ENCODE measurements at places on chromosomes 3 and 15.
A peak's percentile ranks its signal among the peaks of the same experiment; 100 is the strongest.

GRCh38 chr3:39388741-39389248, 5.6 kb downstream of the SLC25A38 start:
- DNase-seq: no peak

DNA sequence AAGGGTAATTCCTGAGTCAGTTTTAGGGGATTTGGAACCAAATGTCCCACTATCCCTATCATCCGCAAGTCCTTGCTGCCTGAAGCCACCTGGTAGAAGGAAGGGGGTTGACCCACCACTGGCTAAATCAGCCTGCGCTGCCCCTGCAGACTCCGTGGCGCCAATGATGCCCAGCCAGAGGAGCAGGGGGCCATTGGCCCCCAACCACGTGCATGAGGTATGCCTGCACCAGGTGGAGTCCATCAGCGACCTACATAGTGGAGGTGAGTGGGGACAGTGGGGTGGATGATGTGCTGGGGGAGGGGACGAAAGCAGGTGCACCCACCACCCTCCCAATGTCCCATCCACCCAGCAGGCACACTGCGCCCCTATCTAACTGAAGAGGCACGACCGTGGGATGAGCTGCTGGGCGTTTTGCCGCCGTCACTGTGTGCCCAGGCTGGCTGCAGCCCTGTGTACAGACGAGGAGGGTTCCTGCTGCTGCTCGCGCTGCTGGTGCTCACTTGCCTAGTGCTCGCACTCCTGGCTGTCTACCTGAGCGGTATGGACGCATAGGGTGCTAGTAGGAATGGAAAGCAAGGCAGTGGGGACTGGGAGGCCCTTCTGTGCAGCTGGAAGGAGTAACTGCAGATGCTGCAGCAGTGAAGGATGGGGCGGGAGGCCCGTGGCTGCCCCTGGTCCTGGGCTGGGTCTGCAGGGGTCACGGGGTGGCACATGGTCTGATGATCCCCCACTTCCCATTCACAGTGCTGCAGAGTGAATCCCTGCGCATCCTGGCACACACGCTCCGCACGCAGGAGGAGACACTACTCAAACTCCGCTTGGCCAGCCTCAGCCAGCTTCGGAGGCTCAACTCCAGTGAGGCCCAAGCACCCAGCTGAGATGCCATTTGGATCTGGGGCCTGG, 5.7 kb downstream of the IFRD2 start:
- DNase-seq: no peak

GRCh38 chr3:126985132-126985985, 2.4 kb downstream of the PLXNA1 start:
- DNase-seq: no peak

DNA sequence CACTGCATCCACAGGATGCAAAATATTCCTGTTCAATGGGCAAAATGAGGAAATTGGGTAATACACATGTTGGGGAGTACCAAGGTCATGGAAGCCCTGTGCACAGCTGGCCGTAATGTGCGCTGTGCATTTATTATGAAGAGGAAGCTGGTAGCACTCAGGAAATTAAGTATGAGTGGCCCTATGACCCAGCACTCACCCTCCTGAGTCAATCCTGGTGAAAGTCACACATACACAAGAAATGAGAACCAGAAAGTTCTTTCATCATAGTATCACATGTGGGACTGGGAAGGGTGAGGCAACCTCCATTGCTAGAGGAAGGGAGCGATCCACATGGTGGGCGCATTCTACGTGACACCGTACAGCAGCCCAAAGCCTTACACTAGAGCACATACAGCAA, 11.4 kb upstream of the PRR20G start:
- DNase-seq: no peak

GRCh38 chr15:58535894-58536293, 104.1 kb downstream of the LIPC start:
- no peak for DNase-seq

DNA sequence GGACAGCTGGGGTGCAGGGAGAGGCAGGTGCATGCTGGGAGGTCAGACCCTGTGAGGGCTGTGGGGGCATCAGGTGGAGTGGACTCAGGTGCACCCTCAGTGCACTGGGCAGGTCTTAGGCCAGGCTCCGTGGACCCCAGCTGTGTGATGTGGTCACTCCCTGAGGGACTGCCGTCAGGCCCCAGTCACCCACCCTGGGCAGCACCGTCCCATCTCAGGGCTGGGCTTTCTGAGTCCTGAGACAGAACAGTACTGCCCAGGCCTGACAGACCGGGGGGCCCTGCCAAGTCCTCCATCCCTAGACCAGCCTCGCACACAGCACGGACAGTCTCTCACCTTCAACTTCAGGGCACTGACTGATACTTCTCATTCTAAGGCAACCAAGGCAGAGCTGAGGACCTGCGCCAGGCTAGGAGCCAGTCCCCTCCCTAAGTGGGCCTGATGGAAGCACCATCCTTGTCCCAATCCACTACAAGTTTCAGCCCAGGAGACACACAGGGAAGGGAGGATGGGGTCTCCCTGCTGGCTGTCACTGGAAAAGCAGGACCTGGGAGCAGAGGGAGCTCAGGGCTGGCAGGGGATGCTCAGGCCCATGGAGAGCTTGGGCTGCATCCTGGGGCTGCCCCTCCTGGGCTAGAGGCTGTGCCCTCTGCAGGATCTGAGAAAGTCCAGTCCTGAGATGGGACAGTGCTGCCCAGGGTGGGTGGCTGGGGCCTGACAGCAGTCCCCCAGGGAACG, 86.3 kb downstream of the LMLN start:
- DNase-seq: no peak

- no peak for DNase-seq
Observed at GRCh38 chr3:81485444-81485865, 276.0 kb downstream of the GBE1 start.

DNA sequence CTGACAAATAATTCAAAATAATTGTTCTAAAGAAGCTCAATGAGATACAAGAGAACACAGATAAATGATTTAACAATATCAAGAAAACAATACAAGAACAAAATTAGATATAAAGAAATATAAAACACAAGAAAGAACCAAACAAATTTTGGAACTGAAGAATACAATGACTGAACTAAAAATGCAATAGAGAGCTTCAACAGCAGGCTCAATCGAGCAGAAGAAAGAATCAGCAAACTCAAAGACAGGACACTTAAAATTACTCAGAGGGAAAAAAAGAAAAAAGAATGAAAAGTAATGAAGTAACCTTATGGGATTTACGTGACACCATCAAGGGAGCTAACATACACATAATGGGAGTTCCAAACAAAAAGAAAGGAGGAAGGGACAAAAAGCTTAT, 32.1 kb downstream of the CCDC54 start:
- no peak for DNase-seq

GRCh38 chr3:169869484-169870220, at the start of gene LRRC31:
LRRC31 (minus strand) TSS chr3:169869935; CDS start chr3:169869807, 128 bp downstream.
- no peak for DNase-seq

- no peak for DNase-seq
Observed at GRCh38 chr15:93027413-93027812, 61.6 kb downstream of the RGMA start.

DNA sequence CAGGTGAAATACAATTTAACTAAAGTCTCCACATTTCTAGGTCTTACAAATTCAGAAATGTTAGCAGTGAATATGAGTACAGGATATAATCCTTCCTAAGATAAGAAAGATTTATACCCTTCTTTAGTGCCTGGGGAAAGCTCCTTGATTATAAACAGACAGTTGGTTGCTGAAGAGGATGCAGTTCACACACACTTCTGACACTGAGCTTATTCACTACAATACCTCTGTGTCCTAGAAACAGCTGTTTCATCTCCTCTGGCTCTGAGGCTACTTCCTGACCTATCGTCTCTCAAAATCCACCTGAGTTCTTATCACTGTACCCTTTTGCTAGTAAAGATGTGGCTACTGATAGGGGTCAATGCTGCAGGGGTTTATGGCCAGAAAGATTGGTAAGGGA, 57.1 kb downstream of the TP63 start:
- DNase-seq: no peak

- no peak for DNase-seq
Observed at GRCh38 chr3:108334701-108335100, 38.4 kb downstream of the HHLA2 start.

- peak; percentile 41 for DNase-seq
Observed at GRCh38 chr3:112437146-112438022, 61.9 kb downstream of the BTLA start.

DNA sequence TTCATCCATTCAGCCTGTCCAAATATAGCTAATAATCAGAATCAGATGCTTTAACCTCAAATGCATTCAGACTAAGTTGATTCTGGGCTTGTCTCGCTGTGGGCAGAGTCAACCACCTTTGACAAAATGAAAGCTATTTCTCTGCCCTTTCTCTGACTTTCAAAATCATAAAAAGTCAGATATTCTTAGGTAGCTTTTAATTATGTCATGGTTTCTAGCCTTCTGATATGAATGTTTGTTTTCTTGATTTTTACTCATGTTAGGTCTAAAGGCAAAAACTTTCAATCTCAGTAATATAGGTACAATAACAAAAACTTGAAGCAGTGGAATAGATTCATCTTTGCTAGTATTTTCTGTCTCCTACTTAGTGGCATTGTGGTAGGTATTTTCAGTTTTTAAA, 25.3 kb upstream of the C15orf61 start:
- no peak for DNase-seq

DNA sequence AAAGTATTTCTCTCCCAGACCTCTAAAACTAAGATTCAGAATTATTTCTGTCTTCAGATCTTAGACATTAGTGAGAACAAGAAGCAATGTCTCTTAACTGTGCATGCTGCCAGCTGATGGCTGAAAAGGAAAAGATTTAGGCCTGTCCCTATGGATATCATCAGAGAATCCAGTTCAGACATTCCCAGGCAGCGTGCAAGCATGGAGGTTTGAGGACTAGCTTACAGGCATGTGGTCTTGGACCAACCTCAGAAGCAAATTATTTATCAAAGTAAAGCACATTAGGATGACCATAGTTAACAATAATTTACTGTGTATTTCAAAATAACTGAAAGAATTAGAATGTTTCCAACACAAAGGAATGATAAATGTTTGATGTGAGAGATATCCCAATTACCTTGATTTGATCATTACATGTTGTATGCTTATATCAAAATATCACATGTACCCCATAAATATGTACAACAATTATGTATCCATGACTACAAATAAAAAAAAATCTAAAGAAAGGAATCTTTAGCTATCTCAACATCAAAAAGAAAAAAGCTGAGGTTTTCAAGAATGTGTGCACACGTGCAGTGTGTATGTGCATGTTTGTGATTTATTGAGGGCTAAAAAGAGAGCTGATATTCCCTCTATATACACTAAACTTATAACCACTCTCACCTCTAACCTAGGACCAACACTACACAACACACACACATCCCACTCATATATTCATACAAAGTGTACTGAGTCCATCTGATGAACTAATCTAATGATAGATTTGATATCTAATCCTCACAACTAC, 108.9 kb upstream of the THBS1 start:
- DNase-seq: no peak

DNA sequence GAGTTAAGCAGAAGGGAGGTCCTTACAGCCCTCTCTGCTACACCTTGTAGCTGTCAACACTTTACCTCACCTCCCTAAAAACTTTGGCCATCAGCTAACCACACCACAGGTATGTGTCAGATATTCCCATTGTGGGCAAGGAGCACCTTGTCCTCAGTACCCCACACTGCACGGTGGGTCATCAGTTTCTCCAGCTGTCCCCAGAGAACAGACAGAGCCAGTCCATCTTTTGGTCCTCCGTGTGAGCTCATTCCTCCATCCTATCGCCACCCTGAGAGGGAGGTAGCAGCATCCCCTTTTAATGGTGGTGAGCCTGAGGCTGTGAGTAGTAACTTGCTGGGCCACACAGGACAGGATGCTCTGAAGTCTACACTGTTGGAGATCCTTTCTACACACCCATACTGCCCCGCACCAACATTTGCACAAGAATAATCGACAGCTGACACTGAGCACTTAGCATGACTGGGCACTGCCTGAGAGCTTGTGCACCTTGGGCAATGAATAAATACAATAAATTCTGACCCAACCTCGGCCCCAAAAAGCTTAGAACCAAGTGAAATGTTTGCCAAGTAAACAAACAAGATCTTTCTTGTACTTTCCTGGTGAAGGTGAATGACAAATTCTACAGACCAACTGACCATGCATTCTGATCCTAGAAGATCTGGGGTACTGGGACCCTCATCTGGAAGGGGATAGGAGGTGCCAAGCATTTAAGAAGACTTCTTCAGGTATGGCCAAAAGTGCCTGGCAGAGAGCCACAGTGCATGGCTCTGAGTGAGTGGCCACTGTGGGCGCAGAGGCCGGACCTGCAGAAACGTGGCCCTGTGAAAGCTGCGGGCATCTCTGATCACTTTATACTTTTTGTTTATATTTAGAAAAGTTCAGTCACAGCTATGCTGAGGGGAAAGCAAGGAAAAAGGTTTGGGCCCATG, 6.9 kb downstream of the CHCHD4 start:
- no peak for DNase-seq

GRCh38 chr3:64743156-64743886, 55.5 kb upstream of the ADAMTS9 start:
- DNase-seq: no peak

GRCh38 chr15:94493176-94493575, 261.8 kb downstream of the MCTP2 start:
- no peak for DNase-seq

GRCh38 chr15:64430000-64430735, 30.2 kb upstream of the ZNF609 start:
- DNase-seq: peak; percentile 74

GRCh38 chr15:34084086-34084485, 17.6 kb downstream of the EMC7 start:
- no peak for DNase-seq

- no peak for DNase-seq
Observed at GRCh38 chr3:173762501-173762900, 365.0 kb downstream of the NLGN1 start.

GRCh38 chr3:149319750-149320149, 13.7 kb downstream of the TM4SF18 start:
- DNase-seq: no peak

GRCh38 chr3:151315136-151315535, 1.5 kb downstream of the GPR87 start:
- DNase-seq: no peak

GRCh38 chr15:74277242-74277810, 41.2 kb downstream of the CCDC33 start:
- no peak for DNase-seq

DNA sequence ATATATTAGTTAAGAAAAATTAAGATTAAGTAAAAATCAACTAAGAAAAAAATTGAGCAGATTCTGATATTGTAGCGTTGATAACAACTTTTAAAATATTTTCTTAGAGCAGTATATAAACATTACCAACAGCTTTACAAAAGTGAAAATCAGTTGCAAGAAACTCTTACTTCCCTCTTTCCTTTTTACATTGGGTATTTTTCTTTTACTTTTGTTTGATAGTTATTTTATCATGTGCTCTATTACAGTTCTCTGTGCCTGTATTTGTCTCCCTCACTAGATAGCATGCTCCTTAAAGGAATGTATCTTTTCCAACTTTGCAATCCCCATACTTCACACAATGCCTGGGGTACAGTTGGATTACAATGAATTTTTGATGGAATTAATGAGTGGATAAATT, 87.5 kb upstream of the P3H2 start:
- DNase-seq: no peak

GRCh38 chr3:126180477-126181397, at the start of gene ALDH1L1:
ALDH1L1 (minus strand) TSS chr3:126180586; CDS start chr3:126160979, 19,607 bp downstream.
- no peak for DNase-seq

- no peak for DNase-seq
Observed at GRCh38 chr3:64803469-64803868, 115.7 kb upstream of the ADAMTS9 start.

GRCh38 chr3:125334675-125335560, 40.2 kb downstream of the ZNF148 start:
- DNase-seq: no peak

All from activated CD4-positive, alpha-beta T cell treated with anti-CD3 and anti-CD28 coated beads, Interleukin-2, amount 10 ng/mL, durations not matched to agents 7 days and 5 days (primary cell).